ENCODE measurements at places on chromosomes 13 and 19.
A peak's percentile ranks its signal among the peaks of the same experiment; 100 is the strongest.

DNA sequence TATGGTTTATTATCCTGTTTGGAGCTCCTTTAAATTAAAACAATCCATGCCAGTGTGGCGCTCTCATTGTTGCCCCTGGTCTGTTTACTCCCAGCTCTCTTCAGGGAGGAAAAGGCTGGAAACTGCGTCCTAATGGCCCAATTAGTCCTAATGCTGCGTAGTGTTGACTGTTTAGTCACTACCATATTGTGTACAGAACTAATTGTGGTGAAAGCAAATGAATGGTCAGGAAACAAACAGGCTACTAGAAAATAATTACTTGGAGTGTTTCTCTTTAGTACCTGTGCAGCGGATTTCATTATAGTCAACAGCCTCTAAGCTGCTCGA is 54.5 kb upstream of the MTIF3 start:
- no peak for DNase-seq

DNA sequence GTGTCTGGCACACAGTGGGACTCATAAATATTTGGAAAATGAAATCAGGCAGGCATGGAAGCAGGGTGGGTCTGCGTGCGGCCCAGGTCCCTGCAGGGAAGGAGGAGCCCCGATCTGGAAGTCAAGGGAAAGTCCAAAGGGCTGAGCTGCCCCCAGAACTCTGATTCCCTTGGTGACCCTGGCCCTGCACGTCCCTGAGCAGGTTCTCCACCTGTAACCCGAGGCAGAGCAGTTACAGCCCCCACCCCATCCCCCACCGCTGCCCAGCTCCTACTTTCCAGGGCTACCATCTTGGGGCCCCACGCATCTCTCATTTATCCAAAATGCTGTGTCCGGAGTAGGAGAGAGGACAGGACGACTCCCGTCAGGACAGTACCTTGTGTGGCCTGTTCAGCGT is 2.1 kb downstream of the PLEKHF1 start:
- DNase-seq, result no peak

GRCh38 chr13:79427883-79428282 is 21.8 kb upstream of the RBM26 start:
- DNase-seq, result no peak

- DNase-seq, result no peak
Observed at GRCh38 chr19:28862238-28862637, 350.7 kb downstream of the UQCRFS1 start.

DNA sequence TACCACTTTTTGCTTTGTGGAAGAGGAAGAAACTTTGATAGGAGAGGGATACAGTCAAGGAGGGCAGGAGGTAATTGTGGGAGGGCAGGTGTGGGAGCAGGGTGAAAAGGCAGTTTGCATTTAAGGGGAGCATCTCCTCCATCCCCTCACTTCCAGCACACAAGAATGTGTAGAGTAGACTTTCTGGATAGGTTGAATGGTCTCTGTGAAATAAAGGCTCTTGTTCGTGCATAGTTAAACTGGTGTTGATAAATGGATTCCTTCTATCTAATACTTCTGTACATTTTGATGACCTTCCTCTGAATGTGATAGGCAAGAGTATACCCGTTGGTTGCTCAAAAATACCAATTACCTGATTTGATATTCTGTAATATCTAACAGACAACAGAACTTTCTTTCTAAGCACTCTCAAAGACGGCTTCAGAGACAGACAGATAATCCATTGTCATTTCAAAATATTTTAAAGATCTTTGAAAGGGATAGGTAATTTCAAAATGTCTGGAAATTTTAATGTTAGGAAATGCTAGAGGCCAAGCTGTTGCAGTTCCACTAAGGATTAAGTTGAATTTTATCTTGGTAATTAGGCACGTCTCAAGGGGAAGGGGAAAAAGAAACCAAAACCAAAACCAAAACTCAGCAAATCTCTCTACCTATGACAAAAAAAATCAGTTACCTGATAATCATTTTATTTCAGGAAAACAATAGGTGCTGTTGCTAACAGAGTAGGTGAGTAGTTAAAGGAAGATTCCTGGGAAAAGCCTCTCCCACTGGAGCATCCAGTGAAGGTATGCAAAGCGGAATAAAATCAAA is 302.6 kb downstream of the COG6 start:
- no peak for DNase-seq

GRCh38 chr13:20769091-20769490 is 4.7 kb downstream of the EEF1AKMT1 start:
- DNase-seq, result no peak

GRCh38 chr13:107190065-107190464 is 622.1 kb upstream of the ARGLU1 start:
- no peak for DNase-seq

GRCh38 chr13:32316028-32316339 is 676 bp downstream of the BRCA2 start:
- DNase-seq, result no peak

DNA sequence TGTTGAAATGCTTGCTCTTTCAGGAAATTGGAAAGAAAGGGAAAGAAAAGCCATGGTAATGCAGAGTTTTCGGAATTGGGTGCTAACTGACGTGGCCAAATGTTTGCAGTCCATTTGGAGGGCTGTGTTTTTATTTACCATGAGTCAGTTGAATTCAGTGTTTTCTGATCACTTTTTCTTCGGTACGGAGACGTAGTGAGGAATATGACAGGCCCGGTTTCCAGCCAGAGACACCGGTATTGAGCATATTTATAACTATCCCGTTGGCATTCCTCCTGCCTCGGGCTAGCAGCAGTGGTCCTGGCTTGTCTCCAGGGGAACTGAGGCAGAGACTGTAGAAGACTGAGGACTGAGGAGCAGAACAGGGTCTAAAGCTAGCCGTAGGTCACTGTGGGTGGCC is 1.0 kb downstream of the CDC16 start:
- DNase-seq, result no peak

DNA sequence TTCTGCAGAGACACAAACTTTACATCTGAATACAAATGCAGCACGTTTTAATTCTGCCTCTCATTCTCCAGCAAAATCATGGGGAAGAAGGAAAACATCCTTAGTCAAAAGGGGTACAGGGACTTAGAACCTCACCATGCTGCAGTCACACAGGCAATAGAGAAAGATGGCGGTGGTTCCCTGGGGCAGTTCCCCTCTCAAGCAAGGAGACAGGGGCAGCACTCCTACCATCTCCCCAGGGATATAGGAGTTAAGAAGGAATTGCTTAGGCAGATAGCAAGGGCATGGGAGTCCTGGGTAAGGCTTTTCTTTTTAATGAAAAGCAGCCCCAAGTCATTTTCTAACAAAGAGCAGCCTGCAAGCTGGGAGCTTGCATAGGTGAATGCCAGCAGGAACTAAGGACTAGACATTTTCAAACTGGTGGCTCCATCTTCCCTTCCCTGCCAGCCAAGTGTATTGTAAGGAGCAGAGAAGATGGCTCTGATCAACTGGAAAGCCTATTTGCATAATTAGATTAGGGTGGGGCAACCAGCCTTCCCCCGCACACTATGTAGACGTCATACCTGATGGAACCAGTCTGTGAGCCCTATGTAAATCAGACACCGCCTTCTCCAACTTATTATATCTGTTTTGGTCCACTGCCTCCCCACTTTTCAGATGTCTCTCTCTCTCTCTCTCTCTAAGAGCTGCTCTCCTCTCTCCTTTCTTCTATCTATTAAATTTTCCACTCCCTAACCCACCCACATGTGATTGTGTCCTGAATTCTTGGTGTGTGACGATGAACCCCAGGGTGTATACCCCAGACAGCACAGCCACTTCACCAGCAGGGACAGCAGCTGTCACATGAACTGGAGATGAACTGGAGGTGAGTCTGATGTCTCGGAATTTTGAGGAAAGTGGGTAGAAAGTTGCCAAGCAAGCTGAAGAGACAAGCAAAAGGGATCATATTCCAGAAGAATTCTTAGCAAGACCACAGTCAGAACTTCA is 514.5 kb downstream of the IRS2 start:
- no peak for DNase-seq

DNA sequence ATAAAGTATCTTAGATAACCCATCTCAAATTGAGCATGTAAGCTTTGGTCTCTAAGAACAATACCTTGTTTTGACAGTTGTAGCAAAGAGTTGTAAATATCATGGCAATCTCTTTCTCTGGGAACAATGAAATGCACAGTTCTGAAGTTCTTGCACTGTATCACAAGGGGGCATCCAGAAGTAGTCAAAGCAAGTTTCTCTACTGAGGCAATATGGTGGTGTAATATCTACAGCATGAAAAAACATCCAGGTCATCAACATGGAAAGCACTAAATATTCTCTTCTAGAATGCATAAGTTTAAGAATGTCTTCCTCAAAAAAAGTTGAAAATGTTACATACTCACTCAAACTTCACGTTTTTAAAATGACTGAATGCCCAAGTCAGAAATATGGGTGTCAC is 19.6 kb downstream of the MTMR6 start:
- DNase-seq, result no peak

GRCh38 chr13:98576200-98576945 is 534 bp downstream of the STK24 start:
- no peak for DNase-seq

DNA sequence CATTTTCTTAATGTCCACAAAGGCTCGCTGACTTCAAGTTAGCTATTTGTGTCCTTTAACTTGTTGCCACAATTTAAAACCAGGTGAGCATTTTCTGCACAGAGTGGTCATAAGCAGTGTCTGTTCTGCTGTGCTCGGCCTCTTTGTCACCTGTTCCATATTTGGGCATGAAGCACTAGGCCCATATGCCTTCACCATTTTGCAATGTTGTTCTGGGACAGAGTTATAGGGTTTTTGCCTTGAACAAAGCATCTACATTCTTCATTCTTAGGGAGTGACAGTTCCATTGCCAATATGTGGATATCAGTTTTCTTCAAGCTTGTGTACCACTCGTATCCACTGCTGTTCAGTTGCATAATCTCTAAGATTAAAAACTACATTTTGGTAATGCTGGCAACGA is 56.1 kb downstream of the LRCH1 start:
- no peak for DNase-seq

GRCh38 chr13:107367258-107367657 is 799.3 kb upstream of the ARGLU1 start:
- DNase-seq, result no peak

DNA sequence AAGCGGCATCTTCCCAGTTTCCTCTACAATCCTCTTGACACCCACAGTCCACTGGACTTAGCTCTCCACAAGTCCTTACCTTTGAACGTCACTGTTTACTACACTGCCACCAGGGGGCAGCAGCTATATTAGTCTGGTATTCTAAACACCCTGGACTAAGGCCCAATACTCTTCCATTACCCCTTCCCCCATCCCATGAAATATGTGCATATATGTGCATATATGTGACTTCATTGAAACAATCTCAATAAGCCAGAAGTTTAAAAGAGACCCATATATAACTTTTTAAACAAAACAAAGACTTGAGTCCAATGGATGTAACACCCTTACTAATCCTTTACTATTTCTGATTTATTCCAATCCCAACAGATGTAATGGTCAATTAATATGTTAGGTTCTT is 15.5 kb downstream of the GGACT start:
- DNase-seq, result peak; percentile 58

DNA sequence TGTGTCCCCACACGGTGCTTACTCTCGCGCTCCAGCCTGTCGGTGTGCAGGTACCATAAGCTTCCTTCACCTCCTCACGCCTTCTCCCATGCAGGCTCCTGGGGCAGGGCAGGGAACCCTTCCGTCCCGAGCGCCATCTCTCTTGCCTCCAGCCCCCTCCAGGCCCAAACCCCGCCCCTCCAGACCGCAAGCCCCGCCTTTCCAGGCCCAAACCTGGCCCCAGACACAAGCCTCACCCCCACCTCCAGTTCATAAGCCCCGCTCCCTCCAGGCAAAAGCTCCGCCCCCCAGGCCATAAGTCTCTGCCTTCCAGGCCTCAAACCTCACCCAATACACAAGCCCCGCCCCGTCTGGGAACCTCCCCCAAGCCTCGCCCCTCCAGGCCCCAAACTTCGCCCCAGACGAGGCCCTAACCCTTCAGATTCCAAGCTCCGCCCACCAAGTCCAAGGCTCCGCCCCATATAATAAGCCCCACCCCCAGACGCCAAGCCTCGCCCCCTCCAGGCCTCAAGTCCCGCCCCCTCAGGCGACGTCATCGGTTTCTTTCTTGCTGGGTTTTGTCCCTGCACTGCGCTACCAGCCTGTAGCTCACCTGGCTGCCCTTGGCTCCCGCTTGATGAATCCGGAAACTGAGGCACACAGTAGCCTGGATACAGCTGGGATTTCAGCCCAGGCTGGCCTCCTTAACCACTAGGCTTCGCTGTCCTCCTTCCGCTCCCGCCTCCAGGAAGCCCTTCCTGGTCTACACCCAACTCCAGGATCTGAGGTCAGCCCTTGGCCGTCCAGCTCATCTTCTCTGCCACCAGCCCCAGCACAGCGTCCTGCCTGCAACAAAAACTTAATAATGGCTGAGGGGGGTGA is 16.1 kb downstream of the MKNK2 start:
- no peak for DNase-seq

- peak; percentile 58 for DNase-seq
Observed at GRCh38 chr19:50050406-50051227, 24.8 kb downstream of the ZNF473 start.

DNA sequence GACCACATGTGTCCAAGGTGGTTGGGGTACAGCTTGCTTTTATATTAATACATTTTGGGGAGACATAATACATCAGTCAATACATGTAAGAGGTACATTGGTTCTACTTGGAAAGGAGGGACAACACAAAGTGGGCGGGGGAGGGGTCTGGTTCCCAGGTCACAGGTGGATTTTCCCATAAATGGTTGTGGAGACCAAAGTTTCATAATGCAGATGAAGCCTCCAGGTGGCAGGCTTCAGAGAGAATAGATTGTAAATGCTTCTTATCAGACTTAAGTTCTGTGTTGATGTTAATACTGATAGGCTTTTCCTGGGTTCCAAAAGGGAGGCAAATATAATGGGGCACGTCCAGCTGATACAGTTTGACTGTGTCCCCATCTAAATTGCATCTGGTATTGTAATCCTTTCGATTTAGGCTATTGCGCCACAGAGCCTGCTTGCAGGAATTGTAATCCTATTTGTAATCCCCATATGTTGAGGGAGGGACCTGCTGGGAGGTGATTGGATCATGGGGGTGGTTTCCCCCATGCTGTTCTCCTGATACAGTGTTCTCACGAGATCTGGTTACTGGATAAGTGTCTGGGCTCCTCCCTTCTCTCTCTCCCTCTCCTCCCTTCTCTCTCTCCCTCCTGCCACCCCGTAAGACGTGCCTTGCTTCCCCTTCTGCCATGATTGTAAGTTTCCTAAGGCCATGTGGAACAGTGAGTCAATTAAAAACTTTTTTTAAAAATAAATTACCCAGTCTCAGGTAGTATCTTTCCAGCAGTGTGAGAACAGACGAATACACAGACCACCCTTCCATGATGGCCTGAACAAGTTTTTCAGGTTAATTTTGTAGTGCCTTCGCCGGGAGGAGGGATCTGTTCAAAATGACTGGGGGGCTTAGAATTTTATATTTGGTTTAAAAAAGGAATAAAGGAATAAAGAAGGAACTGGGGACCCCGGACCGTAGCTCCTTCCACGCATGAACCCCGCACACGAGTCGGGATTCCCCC is 44.9 kb downstream of the ZNF823 start:
- no peak for DNase-seq

GRCh38 chr13:22137361-22138050 is 466.6 kb downstream of the FGF9 start:
- DNase-seq, result no peak

- no peak for DNase-seq
Observed at GRCh38 chr13:92806215-92806614, 420.4 kb upstream of the GPC6 start.

GRCh38 chr19:4362101-4362828 is 18.9 kb downstream of the MPND start:
- no peak for DNase-seq

- no peak for DNase-seq
Observed at GRCh38 chr13:50257646-50258045, 242.4 kb downstream of the KCNRG start.

GRCh38 chr13:48975856-48976575 is at the start of gene FNDC3A:
FNDC3A (plus strand) TSS chr13:48975912; CDS start chr13:49006191, 30,279 bp downstream.
- peak; percentile 62 for DNase-seq

GRCh38 chr19:17095141-17095919 is 19.8 kb downstream of the MYO9B start:
- no peak for DNase-seq
